ENCODE measurements at places on chromosomes 12 and 14.

DNA sequence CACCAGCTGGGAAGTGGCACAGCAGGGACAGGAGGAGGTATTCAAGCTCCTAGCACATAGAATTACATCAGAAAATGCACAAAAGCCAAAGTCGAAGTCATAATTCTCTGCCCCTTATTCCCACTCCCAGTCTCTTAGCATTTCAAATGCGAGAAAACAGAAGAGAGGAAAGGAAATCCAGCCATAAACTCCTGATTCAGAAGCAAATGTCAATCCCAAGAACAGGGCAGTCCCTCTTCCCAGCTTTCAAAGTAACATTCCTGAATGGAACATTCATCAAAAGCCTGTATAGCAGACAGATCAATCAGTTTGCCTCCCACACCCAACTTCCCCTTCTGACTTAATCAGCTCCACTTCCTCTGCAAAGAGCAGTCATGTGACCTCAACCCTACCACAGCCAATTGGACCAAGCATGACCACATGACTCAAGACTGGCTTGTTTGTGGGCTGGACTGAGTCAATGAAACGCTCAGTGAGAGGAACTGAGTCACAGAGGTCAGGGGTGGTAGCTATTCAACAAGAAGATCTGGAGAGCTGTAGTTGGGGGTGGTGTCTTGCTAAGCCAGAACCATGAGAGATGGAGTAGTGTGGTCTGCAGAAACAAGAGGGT is 41.4 kb upstream of the TUNAR start:
- DNase-seq, result no peak

- DNase-seq, result no peak
Observed at GRCh38 chr14:76882651-76883050, 56.4 kb downstream of the LRRC74A start.

DNA sequence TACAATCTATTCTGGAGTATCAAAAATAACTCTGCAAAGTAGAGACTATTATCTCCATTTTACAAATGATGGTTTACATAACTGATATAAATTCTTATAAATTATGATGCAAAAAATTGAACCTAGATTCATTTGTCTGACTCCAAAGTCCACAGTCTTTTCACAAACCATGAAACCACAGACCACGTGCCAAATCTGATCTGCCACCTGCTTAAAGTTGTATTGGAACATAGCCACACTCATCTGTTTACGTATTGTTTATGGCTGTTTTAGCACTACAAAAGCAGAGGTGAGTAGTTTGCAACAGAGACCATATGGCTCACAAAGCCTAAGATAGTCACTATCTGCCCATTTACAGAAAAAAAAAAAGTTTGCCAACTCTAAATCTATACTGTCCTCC is 105.3 kb downstream of the KCNH5 start:
- DNase-seq, result no peak

GRCh38 chr12:90076851-90077319 is 368.2 kb upstream of the ATP2B1 start:
- DNase-seq, result peak; percentile 17

GRCh38 chr14:55129086-55129427 is at the start of gene LGALS3:
TSS of gene LGALS3 (plus strand) at chr14:55129252. CDS start at chr14:55137374, 8,122 bp downstream.
- DNase-seq, result no peak

DNA sequence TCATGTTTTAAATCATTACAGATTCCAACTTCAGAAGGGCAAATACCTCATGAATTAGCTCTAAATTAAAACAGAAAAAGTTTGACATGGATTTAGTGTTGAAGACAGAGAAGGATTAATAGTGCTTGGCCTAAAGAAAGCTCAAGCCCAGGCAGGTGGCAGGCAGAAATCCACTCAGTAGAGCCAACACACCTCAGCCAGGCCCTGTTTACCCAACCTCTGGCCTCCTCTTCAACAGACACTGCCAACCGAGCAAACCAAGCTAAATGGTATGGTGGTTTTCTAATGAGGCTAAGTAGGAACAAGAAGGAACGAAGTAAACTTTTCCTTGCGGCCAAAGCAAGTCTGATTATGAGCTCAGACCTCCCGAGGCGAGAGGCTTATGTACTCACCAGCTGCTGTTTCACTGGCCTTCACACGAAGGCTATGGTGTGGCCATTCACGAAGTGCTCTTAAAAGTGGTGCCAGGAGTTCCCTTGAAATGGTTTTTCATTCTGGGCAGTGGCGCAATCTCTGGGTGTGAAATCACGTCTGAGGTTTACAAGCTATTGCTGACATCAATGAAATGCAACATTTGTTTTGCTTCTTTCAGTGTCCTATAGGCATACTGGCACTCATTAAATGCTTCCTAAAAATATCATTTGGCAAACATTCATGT is 124.1 kb upstream of the LGR5 start:
- DNase-seq, result no peak

DNA sequence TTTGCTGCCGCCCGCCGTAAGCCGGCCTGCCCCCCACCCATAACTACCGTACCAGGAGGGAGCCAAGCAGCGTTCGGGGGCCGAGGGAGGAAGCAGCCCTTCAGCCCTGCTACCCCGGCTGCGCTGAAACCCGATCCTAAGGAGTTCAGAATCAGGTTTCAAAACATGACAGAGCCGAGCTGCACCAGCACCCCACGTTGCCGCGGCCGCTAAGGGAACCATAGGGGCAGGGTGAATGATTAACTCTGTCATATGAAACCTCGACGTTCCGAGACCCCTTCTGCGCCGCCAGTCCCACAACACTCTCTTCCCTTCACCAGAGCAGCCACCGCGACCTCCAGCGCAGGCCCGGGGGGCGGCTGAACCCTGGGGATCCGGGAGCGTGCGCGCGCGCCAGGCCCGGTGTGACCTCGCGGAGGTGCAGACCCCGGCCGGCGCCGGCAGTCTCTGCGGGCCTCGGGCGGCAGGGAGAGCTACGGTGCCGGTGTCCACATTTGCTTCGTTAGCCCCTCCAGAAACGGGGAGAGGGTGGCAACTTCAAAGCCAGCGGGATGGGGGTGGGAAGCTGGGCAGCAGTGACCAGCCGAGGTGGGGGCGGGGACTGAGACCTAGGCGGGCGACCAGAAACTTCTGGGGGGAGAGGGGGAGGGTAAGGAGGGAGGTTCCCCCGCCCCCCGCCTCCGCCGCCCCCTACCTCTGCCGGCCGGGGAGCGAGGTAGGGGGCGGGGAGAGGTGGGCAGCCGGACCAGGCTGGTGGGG is 1.6 kb downstream of the SIX4 start:
- peak; percentile 22 for DNase-seq

GRCh38 chr14:90671382-90672234 is 144.6 kb downstream of the TTC7B start:
- no peak for DNase-seq

DNA sequence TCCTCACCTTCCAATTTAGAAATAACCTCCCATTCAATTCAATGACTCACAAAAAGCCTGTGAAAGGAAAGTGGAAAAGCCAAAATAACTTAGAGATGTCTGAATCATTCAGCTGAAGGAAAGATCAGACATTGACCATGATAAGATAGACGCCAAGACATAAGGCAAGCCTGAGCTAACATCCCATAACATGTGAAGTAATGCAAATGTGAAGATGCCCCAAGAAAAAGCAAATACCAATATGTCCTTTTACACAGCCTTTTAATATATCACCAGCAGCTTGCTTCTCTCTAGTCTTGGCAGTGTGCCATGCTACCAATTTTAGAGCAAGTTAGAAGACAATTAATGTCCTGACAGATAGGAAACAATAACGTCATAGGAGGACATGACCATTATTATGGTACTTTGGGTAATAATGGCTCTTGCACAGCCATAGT is 2.4 kb upstream of the NUMB start:
- no peak for DNase-seq

DNA sequence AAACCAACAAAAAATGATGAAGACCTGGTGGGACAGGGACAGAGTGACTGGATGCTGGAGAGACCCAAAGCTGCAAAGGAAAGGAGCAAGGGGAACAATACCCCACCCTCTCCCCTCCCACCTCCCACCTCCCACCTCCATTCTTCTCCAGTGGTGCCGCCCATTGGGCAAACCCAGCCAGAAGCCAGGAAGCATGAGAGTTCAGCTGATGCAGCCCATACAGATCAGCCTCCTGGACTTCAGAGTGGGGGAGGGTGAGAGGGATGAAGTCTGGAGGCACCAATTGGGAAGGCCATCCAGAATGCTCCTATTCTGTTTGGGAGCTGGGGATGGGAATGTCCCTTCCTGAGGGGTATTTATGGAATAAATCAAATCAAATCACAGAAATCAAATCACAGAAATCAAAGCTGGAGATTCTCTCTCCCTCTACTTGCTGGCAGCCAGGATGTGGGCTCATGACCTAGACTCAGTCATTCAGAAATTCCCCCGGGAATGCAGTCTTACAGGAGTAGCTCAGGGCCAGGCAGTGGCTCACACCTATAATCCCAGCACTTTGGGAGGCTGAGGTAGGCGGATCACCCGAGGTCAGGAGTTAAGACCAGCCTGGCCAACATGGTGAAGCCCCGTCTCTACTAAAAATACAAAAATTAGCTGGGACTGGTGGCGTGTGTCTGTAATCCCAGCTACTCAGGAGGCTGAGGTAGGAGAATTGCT is 31.1 kb downstream of the IRF2BPL start:
- no peak for DNase-seq

DNA sequence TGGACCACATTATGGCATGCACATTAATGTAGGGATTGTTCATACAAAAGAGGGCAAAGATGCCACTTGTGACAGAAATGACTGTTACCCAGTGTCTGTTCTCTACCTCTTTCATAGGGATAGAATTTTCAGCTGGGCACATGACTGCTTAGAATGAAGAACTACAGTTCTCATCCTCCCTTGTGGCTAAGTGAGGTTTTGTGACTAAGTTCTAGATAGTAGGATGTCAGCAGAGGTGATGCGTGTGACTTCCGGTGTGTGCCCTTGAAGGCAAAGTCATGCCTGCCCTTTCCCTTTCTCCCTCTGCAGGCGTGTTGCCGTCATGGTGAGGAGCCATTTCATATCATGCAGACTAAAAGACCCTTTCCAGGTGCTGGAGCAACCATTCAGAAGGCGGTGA is 99.3 kb downstream of the CACNA1C start:
- DNase-seq, result no peak

- peak; percentile 96 for DNase-seq
Observed at GRCh38 chr12:57078519-57079404, at the start of gene NEMP1. TSS of gene NEMP1 (minus strand) at chr12:57078791. CDS start at chr12:57078745, 46 bp downstream.

DNA sequence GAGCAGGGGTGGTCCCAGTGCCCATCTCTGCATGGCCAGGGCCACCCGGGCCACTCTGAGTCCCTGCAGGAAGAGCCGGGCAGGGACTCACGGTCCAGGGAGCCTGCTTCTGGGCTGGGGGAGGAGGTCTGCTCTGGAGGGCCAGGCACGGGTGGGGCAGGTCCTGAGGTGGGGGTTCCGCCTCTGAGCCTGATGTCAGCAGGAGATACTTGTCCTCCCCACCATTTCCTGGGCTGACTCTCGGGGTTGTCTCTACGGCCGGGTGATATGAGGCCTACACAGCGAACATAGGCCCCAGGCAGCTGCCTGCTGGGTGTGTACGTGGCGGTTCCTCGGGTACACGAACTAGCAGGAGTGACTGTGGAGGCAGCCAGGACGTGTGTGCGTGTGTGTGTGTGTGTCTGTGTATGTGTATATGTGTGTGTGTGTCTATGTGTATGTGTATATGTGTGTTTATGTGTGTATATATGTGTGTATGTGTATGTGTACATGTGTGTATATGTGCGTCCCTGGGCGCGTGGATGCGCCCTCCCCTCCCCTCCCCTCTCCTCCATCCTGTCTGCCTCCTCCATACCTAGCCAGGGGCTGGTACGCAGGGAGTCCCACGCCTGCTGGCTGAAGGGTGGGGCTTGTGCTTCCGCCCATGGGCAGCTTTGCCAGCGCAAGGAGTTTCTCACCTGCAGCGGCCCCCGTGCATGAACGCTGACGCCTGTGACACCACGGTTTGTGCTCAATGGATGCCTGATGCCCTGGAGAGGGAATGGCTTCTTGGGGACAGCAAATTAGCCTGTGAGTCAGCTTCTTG is 30.4 kb upstream of the TRAF3 start:
- no peak for DNase-seq

- no peak for DNase-seq
Observed at GRCh38 chr14:87898301-87898700, 94.7 kb downstream of the GALC start.

DNA sequence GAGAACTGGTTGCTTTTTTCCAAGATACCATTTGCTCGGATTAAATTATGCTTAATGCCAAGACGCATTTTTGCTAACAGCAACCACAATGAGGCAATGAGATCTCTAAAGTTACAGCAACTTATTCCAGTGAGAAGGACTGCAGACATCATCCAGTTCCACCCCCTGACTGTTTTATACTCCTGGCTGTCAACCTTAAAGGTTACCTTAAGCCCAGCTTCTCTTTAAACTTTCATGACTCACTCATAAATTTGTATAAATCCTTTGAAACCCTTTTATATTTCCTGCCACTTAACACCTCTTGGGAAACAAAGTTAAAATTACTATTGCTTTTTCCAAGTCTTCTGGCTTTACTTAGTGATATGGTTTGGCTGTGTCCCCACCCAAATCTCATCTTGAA is 80.2 kb downstream of the TMTC1 start:
- DNase-seq, result no peak

- peak; percentile 96 for DNase-seq
Observed at GRCh38 chr14:99604278-99604765, 315 bp upstream of the CCDC85C start.

DNA sequence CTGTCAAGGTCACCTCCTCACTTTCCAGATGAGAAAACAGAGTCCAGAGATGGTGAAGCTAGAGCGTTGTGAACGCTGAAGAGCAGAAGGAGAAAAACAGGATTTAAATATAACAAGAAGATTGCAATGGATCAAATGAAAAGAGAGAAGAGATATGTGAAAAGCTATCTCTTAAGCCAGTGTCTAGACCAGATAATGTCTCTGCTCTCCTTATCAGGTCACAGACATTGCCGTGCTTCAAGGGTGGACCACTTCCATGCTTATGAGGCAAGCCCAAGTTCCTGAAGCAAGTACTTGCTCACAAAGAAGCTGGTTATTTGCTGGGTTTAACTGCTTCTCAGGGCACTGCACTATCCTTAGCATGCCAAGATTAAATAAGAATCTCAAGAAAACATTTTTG is 31.6 kb upstream of the FRS2 start:
- DNase-seq, result no peak

DNA sequence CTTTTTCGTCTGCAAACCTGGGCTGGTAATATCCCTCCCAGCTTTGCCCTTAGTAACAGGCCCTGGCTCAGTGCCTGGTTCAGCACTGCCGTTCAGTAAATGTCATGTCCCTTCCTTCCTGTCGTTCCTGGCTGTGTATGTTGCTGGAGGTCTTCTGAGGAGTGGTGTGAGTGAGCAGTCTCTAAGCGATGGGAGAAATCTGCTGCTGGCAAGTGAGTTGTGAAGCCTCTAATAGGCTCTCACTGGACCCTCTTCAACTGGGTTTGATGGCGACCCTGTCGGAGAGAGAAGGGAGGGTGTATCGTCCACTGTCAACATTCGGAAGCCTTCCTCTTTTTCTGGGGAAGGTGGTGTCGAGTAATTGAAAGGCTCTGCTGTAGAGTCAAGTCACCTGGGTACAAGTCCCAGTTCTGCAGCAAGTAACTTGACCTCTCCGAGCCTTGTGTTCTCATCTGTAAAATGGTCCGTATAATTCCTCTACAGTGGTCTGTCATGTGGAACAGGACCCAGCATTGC is 62.8 kb downstream of the HRK start:
- peak; percentile 2 for DNase-seq

Data from T-cell (primary cell).